ENCODE measurements at places on chromosomes 7 and 10.
A peak's percentile ranks its signal among the peaks of the same experiment; 100 is the strongest.

- no peak for DNase-seq
Observed at GRCh38 chr7:114392686-114393085, 21.9 kb upstream of the FOXP2 start.

DNA sequence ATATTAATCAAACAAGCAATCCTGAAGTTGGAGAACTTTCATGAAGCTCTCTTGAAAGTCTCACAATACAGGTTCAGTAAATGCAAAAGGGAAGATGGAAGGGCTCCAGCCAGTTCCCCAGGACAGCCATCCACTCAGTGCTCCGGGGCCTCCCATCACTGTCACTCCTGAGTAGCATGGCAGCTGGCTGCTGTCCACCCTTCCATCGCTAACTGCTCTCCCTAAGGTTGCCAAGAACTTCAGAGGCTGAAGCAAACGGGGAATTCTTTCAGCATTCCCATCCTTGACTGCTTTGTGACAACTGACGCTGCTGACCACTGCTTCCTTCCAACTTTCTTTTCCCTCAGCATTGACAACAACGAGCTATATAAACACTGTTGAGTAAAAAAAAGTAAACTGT lies 69.1 kb downstream of the VPS41 start:
- no peak for DNase-seq

DNA sequence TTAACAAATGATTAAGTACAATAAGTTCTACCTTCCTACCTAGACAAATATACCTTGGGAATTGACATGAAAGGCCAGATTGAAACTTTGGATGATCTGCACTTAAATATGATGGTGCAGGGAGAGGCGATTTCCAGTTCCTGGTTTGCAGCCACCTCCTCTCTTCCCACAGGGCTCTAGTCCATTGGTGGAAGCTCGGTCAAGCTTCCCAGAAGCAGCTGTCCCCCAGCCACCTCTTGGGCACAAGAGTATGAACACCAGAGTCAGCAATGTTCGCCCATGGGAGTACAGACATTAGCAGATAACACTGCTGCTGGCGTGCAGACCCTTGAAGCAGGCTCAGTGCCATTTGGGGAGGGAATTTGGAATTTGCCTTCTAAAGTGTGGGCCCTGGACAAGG lies 1.5 kb upstream of the CPVL start:
- DNase-seq: no peak

DNA sequence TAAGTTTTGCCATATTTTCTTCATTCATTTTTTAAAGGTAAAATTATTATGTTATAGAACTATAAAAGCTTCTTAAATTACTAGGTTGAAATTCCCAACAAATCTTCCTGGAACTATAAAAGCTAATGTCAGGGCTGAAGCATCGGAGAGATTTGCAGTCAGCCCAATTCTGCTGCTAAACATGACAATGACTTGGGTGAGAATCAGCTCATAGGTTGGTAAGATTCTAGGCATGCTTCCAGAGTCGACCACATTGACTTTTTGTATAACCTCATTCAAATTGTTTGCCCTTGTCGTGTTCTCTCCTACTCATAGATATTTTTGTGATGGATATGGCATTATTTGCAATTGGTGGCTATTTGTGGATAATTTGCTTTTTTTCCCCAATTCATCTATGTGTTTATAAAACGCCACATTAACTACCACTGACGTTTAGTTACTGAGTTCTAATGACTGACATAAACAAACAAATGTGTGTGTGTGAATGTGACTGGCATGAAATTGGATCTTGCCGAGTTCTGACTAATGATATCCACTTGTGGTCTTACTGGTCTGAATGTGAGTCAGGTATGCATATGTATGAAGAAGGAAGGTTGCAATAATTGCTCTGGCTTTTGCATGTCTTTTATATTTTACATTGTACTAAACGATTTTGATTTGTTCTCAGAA lies 579.8 kb downstream of the PARD3 start:
- no peak for DNase-seq

DNA sequence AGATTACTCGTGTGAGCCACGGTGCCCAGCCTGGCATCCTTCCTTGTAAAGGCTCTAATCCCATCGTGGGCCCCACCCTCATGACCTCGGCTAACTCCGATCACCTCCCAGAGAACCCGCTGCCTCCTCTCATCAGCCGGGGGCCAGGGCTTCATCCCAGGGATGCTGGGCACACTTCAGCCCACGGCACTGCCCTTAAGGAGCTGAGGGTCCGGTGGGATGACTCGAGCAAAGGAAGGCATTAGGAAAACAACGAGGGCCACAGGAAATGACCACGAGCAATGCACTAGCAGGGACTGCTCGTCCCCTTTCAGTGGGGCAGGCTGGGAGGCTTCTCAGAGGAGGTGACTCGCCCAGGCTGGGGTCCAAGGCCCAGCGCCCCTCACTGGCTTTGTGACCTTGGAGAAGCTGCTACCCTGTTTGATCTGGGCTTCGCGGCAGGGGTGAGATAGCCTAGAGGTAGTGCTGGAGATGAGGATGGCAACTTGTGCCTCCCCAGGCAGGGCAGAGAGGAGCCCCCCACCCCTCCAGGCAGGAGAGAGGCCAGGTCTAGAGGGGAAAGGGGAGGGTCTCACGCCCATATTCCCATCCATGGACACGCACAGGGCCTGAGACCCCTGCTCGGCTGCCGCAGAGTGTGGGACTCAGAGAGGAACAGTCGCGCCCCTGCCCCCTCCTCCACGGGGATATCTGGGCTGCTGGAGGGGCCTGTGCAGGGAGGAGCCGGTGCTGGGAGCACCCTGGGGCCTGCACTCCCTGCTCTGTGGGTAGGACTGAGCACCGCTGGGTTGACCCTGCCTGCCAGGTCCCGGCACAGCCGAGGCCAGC lies 26.8 kb downstream of the ELFN1 start:
- DNase-seq: peak; percentile 18

DNA sequence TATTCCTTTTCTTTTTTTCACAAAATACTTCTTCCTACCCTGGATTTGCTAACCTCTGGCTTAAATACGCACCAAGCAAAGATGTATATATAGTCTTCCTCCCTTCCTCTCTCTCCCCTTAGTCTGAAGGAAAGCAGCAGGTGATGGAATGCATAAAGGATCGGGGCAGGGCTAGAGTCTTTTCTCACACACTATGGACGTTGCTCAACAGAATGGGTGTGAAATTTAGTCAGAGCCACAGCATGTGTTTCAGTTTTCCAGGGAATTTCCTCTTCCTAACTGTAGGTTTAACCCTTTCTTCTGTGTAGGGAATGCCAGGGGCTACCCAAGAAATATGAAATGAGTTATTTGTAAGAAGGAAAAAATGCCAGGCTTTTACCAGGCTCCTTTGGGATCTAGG lies 71.4 kb upstream of the NFKB2 start:
- DNase-seq: no peak

DNA sequence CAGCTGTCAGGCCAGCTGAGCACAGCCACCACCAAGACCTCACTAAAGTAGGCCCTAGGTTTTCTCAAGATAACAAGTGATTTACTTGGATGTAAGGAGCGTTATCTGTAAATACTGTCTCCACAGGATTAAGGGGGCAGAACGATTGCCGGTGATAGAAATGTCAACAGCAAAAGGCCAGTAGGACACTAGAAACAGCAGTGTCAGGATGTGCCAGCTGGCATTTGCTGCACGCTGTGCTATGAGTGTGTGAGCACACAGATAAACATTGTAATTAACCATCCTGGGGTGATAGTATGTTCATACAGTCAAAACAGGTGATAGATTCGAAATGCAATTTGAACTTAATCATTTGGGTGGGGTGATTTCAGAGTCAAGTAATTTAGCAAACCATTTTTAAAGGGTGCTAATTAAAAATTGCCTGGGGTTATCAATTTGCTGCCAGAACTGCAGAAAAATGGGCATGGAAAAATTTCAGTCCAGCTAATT lies 36.3 kb upstream of the NOBOX start:
- no peak for DNase-seq

DNA sequence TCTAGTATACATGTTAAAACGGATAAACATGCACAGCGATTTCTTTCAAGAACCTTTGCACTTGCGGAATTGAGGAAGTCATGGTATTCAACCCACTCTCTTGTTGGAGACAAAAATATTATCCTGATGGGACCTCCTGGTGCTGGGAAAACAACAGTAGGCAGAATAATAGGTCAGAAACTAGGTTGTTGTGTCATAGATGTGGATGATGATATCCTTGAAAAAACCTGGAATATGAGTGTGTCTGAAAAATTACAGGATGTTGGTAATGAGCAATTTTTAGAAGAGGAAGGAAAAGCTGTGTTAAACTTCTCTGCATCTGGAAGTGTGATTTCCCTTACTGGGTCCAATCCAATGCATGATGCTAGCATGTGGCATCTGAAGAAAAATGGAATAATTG lies 6.9 kb downstream of the THNSL1 start:
- no peak for DNase-seq

DNA sequence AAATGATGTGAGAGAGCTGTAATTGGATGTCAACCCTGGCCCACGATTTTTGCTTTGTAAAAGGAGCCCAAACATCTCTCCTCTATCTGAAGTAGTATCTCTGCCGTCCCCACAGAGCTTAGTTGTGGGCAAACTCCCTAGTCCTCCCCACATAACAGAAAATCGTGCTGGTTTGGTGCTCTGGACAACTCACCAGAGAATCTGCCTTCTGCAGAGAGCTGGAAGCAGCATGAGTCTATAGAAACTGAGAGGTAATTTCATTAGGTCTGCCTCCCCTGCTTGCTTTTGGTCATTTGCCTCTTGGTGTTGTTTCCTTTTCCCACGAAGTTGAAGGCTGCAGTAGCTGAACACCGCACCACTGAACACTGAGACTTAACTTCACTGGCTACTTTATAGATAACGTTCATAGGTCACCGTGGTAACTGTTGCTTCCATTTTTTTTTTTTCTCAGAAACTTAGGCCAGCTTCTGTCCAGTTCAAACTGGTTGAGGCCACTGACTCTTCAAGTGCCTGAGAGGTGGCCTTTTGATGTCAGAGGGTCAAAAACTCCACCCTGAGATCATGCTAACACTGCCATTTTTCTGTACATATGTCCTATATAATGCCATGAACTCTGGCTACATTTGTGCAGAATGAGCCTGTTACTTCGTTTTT lies 3.3 kb upstream of the CDCA7L start:
- DNase-seq: no peak

- no peak for DNase-seq
Observed at GRCh38 chr10:21364196-21365114, 161.0 kb downstream of the SKIDA1 start.

- DNase-seq: no peak
Observed at GRCh38 chr7:47501406-47501805, 80.5 kb downstream of the TNS3 start.

DNA sequence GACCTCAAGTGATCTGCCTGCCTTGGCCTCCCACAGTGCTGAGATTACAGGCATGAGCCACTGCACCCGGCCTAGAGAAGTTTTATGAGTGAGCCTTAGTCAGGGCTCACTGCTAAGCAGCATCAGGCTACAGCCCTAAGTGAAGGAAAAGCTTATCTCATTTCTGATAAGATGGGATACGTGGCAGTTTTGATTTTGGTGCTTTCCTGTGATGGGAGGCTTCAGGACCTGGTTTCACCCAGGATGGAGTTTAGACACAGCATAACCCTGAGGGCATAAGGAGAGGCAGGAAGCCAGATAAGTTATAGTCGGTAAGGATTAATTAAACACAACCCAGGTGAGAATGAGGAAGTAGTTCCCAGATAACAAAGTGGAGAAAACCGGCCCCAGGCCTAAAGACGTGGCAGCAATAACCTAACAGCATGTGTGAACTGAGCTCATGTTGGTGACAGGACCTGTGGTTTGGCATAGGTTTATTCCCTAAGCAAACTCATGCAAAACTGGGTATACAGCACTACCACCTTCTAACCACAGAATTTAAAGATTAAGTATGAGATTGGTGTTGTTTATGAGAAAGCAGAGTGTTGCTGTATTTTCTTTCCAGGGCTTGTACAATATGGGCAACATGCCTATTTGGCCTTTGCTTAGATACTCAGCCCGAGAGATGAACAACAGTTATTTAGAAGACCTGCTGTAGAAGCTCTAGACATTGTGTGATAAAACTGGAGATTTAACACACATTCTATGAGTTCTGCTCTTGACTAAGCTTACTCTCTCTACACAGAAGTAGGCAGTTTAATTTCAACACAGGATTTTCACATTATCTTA lies 119.4 kb downstream of the COL28A1 start:
- DNase-seq: no peak

GRCh38 chr7:106111655-106112117 lies 426 bp downstream of the SYPL1 start:
- DNase-seq: peak; percentile 60

DNA sequence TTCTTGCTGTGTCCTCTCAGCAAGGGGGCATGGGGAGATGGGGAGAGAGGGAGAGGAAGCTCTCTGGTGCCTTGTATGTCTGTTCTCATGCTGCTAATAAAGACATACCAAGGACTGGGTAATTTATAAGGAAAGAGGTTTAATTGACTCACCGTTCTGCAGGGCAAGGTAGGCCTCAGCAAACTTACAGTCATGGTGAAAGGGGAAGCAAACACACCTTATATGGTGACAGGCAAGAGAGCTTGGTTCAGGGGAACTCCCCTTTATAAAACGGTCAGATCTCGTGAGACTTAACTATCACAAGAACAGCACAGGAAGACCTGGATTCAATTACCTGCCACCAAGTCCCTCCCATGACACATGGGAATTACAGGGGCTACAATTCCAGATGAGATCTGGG lies 464.7 kb upstream of the CELF2 start:
- DNase-seq: no peak

GRCh38 chr10:90912854-90913479 lies 7.9 kb downstream of the ANKRD1 start:
- DNase-seq: no peak

GRCh38 chr7:78780560-78780959 lies 672.9 kb downstream of the MAGI2 start:
- DNase-seq: no peak

GRCh38 chr7:144671429-144671828 lies 164.4 kb downstream of the TPK1 start:
- DNase-seq: no peak

GRCh38 chr10:510415-510881 lies 179.0 kb downstream of the DIP2C start:
- no peak for DNase-seq

DNA sequence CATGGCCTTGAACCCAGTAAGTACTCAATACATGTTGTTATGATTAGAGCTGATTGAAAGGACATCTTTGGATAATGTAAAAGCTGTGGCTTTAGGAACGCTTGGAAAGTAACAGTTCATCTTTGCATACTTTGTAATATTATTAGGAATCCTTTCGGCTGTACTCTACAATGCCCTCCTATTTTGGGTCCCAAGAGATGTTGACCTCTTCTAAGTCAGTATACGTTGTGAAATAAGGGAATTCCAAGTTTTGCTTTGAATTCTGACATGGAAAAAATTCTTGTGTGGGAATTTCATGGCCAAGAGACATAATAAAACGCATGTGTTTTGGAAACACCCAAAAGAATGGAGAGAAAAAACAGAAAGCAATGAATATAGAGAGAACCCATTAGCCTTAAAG lies 7.7 kb downstream of the AGR3 start:
- no peak for DNase-seq

DNA sequence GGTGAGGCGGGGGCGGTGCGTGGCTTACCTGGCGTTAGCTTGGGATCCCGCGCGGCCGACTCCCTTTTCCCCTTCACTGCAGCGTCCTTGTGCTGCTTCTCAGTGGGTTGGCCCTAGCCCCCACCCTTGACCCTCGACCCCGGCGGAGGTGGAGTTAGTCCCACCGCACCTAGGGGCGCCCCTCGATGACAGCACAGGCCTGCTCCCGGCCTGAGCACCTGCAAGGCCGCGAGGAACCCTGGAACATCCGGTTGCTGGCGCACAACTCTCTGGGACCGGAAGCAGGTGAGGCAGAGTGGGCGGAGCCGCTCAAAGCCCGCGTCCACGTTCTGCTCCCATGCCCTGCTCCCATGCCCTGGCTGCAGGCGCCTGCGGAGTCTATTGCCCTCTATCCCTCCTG lies 266.9 kb downstream of the USP6NL start:
- peak; percentile 55 for DNase-seq

GRCh38 chr10:12473491-12473890 lies 124.1 kb downstream of the CAMK1D start:
- DNase-seq: no peak

Measured in activated naive CD4-positive, alpha-beta T cell treated with anti-CD3 and anti-CD28 coated beads, Interleukin-2, amount 10 ng/mL, durations not matched to agents 7 days and 5 days (primary cell).